Stimulated activated naive CD8-positive, alpha-beta T cell treated with anti-CD3 and anti-CD28 coated beads, Interleukin-15, Interleukin-2, amounts not matched to agents 100 U/mL and 50 U/mL, for 24 hours (primary cell): ENCODE measurements at places on chromosomes 12 and 14.

DNA sequence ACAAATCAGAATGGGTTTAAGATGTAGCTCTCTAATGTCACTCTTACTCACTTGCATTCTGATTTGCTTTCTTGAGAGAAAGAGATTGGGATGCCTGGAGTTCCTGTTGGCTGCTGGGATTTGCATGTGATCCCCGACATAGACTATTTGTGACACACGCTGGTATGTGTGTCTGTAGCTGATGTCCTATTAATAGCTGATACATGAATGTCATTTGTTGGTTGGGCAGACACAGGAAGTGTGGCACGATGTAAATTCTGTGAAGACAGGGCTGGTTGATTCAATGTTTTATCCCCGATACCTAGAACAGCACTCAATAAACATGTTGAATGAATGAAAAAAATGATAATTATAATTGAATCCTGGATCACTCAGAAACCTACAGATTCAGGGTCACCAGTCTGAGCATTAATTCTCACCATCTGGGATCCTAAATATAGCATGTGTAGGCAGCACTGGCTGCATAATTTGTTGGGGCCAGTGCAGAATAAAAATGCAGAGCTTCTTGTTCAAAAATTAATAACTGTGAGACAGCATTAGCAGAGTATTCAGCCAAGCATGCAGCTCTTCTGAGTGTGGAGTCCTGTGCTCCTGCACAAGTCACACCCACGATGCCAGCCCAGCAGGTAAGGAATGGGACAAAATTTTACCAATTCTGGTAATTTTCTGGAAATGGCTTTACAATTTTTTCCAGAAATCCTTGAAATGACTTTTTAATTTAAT, 35.5 kb upstream of the SOCS2 start:
- no peak for DNase-seq

DNA sequence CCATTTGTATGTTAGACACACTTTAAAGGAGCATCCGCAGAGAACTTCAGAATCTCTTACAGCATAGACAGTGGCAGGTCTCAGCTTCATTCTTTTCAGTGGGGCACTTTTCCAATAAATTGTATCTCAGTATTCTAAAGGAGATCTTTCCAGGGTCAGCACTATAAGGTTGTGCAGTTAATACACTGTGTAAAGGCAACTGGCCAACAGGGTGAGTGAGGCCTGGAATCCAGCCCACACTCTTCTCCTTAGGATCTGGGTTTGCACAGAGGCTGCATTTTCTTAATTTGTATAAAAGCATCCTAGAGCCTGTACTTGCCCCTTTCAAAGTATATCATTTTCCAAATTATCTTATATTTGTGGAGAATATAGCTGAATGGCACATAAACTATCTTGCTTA, 94.2 kb downstream of the MYF5 start:
- no peak for DNase-seq

DNA sequence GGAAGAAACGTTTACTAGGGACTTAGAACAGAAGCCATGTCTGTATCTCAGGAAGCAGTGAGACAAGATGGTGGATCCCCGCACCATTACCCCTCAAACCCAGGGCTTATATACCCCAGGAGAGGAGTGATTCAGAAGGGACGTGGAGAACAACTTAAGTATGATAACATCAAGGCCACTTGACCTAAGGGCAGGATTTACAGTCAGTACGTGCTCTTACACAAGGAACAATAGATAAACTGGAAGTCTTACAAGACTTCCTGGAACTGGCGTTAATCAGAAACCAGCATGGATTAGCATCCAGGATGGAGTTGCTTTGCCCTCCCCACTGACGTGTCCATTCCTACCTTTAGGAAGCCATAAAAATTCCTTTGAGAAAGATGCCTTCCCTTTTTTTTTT, 8.6 kb upstream of the ETFBKMT start:
- no peak for DNase-seq

DNA sequence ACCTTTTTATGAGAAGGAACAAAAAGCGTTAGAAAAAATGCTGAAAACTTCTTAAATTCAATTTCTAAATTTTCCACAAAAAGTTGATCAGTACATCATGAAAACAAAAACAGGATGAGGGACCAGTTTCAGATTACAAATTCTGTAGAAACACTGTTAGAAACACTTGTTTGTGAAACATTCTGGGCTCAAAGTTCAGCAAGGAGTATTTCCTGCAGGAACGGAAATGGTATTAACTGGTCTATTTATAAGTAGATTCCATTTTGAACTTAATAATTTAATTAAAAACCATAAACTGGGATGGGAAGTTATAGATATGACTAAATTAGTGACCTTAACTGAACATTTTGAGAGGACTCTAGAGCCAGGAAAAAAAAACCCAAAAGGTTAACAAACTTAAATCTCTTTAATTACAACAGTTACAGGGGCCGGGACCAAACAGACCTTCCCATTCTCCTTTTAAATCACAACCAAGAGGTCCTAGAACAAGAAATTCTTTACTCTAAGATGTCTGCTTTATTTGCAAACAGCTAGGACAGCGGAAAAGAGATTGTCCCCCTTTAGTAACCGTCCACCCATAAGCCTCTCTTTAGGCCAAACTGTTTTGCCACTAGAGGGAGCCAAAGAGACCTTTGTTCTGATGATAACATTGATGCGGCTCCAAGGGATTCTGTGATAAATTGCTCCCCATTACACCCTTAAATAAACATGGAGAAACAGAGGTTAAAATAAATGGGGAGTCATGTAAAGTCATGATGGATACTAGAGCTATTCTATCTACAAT, 69.0 kb upstream of the RERGL start:
- DNase-seq: peak; percentile 28

DNA sequence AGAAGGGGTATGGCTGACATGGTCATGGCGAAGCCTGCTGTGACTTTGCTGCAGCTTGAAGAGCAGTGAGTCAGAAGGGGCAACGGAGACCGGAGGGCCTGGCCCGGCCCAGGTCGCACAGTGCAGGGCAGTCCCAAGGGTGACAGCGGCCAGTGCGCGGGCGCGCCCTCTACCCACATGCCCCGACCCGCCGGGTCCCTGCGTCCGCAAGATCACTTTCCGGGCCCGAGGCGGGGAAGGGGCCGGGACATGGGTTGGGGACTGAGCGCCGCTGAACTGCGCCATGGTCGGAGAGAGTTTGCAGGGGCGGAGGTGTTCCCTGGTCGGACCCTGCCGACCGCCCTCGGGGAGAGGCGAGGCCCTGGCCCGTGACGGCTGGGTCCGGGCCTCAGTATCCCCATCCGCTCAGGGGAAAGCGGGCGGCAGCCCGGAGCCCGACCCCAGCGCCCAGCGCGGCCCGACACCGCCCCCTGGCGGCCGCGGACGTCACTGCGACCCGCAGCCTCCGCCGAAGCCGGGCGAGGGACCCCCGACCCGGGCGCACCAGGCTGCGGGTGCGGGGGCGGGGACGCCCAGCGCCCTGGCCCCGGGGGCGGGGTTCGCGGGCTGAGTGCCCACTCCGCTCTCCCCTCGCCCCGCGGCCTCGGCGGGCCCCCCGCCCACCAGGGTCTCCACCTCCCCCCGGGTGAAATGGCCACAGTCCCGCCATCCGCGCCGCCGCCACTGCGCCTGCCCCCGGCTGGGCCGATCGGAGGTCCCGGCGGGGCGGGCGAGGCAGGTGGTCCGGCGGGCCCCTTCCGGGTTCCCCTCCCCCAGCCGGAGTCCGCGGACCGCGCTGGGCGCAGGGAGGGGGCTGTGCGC, 7.2 kb upstream of the ANKRD9 start:
- peak; percentile 79 for DNase-seq

- no peak for DNase-seq
Observed at GRCh38 chr12:112121780-112122565, 3.4 kb upstream of the TRAFD1 start.

DNA sequence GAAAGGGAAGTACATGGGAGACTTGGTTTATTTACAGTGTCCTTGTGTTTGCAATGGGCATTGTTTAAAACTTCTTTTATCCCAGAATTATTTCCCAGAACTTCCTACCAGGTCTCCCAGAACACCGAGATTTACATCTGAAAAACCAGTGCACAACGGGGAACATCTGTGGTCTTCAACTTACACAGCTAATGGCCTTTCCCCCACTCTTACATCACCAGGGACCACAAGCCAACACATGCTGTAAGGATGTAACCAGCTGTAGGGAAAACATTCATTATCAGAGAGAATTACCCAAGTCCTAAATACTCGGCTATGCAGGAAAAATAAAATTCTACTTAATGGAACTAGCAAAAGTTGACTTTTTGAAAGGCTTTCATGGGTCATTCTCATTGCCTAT, 267.6 kb downstream of the DUSP6 start:
- DNase-seq: no peak

GRCh38 chr14:23876160-23876750, 77.3 kb upstream of the DHRS4 start:
- no peak for DNase-seq

GRCh38 chr12:51323966-51324895, at the start of gene BIN2:
Gene BIN2 (minus strand): TSS chr12:51324174. CDS start chr12:51324102, 72 bp downstream.
- peak; percentile 86 for DNase-seq

DNA sequence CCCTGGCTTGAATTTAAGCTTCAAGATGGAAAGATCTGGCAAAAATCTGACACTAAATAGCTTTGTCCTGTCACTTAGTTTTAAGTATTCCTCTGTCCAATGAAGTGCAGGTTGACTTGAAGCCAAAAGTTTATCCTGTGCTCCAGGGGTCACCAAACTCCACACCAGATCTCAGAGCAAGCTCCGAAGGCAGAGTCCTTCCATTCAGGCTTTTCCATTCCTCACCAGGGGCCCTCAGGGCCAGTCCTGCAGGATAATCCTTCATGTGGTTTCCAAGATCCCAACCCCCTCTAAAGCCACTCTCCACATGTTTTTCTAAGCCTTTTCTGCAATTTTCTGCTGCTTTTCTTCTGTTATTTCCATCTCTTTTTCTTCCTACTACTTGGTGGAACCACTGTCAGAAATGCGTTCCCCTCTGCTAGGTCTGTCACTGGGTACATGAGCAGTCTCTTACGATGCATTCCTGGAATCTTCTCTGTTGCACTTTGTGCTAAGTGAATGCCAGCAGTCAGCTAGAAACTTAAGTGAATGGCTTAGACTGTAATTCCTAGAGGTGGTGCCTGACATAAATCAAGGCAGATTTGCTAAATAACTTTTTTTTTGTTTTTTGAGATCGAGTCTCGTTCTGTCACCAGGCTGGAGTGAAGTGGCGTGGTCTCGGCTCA, 251.4 kb downstream of the MSRB3 start:
- no peak for DNase-seq

DNA sequence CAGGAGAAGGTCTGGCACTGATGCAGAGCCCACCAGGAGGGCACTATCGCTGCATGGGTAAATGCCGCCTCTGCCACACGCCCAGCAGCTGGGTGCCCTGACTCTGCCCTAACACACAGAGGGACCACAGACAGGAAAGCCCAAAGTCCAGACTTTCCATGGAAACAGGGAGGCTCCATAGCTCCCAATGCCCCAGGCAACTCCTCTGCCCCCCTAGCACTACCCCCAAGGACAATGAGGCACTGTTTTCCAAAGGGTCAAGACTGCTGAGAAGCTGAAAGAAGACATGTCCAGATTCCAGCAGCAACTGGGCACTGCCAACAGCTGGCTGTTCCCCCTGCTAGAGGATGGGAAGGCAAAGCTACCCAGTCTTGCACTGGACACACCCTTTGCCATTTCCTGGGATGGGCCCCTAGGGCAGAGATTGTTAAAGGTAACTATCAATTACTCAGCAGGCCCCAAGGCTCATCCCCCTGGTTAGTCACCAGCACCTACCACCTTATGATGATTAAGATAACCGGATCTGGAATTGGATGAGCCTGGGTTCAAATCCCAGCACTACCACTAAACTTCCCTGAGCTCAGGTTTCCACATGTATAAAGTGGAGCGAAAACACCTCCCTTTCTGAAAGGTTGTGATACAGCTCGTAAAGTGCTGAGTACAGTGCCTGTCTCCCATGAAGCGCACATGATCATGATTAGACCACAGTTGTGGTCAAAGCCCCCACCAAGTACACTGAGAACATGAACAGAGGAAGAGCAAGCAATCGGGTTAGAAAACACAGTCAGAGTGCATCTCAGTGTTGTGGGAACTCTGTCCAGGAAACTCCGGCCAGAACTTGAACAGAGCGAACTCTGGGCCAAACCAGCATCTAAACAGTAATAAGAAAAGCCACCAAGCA, 3.3 kb downstream of the PXN start:
- DNase-seq: peak; percentile 33

DNA sequence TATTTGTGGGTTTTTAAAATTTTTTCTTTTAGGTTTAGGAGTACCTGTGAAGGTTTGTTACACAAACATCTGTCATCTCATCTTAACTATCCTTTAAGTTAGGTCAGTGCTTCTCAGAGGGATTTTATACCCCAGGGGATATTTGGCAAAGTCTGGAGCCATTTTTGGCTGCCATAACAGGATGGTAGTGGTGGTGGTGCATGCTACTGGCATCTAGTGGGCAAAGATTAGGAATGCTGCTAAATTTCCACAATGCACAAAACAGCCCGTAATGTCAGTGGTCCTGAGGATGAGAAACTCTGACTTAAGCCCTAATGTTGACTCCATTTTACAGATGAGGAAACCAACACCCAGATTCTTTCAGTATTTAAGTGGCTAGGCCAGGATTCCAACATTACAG, 85.2 kb upstream of the MYF6 start:
- DNase-seq: no peak

- no peak for DNase-seq
Observed at GRCh38 chr12:87467936-87468335, 561.3 kb downstream of the C12orf50 start.

DNA sequence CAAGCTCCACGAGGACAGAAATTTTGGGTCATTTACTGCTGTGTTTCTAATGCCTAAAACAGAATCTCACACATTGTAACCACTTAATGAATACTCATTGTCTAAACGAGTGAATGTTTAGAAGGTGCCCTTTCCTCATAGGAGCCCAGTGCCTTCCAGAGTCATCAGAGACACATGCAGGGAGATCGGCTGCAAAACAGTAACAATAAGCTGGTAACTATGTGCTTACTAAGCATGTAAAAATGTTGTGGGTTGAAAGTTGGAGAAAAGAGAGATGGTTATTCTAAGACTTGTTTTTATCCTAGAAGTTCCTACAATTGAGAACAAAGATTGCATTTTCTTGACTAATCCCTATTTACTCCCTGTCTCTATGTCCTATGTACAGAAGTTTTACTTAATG, 7.4 kb downstream of the TESPA1 start:
- DNase-seq: no peak

- DNase-seq: peak; percentile 45
Observed at GRCh38 chr14:73463411-73463810, 5.1 kb upstream of the NUMB start.

GRCh38 chr12:114667669-114668150, 16.3 kb downstream of the TBX3 start:
- DNase-seq: no peak

- no peak for DNase-seq
Observed at GRCh38 chr12:132466241-132467201, 23.4 kb upstream of the FBRSL1 start.

- DNase-seq: no peak
Observed at GRCh38 chr14:102505000-102505619, 4.5 kb downstream of the ANKRD9 start.

DNA sequence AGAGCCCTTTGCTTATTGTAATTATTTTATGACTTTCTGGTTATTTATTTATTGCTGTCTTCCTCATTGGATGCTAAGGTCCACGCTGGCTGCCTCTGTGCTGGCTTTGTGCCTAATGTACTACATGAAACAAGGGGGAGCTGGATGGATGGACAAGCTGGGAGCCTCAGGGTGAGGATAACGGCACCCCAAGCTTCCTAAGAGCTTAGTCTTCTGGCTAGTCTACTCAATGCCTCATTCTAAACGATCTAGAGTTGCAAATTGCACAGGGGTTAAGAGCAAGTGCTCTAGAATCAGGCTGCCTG, 172.0 kb downstream of the CHST11 start:
- no peak for DNase-seq

- DNase-seq: no peak
Observed at GRCh38 chr12:62789851-62790250, 145.1 kb downstream of the PPM1H start.

GRCh38 chr12:109239179-109239578, 69.9 kb downstream of the FOXN4 start:
- no peak for DNase-seq
